Right lung (tissue), 10 donors: ENCODE measurements at places on chromosomes 11 and 22. TPM values are rescaled to one million over a fixed set of nuclear protein-coding genes. Genes with fewer than 3 reads are reported as not detected.
A peak's percentile ranks its signal among the peaks of the same experiment; 100 is the strongest.

Gene JAM3
- 65.9 TPM for polyA plus RNA-seq

Gene STK33
- 25.2 TPM for polyA plus RNA-seq

Gene MRGPRX4
- polyA plus RNA-seq, result not detected

Gene HTR3A
- polyA plus RNA-seq, result not detected

Gene TRIM48
- polyA plus RNA-seq, result not detected

Gene ACTN3
- polyA plus RNA-seq, result not detected

Gene PGA5
- not detected for polyA plus RNA-seq

Gene ANO3
- polyA plus RNA-seq, result 0.69 TPM

Gene TRIM29
- polyA plus RNA-seq, result 0.90 TPM

Gene LAYN
- 17.5 TPM for polyA plus RNA-seq

Gene TMEM45B
- 2.9 TPM for polyA plus RNA-seq

Gene RIMBP3B
- not detected for polyA plus RNA-seq

Gene FREY1
- polyA plus RNA-seq, result 0.23 TPM

Gene HIC2
- polyA plus RNA-seq, result 6.7 TPM

- DNase-seq, result no peak
Measured at GRCh38 chr11:65151331-65151899, 17.1 kb upstream of the SYVN1 start.

GRCh38 chr11:126313826-126314225, 10.0 kb downstream of the DCPS start:
- DNase-seq, result no peak

GRCh38 chr11:90426442-90426841, 203.6 kb upstream of the CHORDC1 start:
- no peak for DNase-seq

DNA sequence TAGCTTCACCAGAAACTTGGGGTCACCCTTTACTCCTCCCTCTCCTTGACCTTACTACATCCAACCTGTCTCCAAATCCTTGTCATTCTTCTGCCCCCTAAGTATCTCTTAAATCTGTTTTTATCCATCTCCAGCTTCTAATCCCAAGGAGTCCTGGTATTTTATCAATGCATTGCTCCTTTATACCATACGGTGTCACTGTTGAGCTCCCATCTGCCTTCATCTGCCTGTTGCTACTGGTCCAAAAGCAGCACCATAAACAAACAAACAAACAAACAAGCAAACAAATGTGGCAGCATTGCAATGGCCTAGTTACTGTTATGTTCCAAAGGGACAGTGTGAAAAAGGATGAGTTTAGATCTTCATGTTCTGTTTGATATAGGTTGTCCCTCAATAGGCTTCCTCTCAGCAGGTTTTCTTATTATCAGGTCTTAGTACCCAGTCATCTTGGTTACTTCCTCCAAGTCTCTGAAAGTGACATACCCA, 34.2 kb downstream of the DNHD1 start:
- DNase-seq, result peak; percentile 68

GRCh38 chr11:102767800-102768199, 12.6 kb downstream of the MMP10 start:
- DNase-seq, result no peak

GRCh38 chr11:88421530-88421929, 84.0 kb upstream of the CTSC start:
- no peak for DNase-seq

DNA sequence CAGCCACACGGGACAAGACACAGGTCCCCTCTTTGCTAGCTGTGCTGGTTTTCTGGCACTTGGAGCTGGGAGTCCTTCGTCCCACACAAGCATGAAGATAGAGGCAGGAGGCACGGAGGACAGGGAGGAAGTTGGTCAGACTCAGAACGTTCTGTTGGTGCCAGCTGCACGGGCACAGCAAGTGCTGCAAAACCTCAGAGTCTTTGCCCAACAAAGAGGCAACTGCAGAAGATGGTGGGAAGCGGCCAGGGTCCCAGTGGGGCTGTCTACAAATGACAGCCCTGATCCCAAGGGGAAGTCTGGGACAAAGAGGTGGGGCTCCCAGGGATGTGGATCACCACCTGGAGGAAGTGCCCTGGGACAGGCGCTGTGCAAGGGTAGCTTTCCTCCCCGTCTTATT, 9.4 kb upstream of the OSM start:
- no peak for DNase-seq

DNA sequence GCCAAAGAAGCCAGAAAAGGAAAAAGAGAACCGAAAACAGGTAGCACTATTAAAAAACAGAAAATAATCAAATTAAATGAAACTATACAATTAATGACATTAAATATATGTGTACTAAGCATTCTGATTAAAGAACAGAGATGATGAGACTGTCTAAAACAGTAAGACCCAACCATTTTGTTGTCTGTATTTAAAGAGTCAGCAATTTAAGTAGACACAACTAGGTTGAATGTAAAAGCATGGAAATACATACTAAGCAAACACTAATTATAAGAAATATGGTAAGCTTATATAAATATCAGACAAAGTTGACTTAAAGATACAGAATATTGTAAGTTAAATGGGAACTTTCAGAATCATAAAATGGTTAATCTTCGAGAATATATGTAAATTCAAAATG, 774.6 kb upstream of the RAG2 start:
- DNase-seq, result no peak

DNA sequence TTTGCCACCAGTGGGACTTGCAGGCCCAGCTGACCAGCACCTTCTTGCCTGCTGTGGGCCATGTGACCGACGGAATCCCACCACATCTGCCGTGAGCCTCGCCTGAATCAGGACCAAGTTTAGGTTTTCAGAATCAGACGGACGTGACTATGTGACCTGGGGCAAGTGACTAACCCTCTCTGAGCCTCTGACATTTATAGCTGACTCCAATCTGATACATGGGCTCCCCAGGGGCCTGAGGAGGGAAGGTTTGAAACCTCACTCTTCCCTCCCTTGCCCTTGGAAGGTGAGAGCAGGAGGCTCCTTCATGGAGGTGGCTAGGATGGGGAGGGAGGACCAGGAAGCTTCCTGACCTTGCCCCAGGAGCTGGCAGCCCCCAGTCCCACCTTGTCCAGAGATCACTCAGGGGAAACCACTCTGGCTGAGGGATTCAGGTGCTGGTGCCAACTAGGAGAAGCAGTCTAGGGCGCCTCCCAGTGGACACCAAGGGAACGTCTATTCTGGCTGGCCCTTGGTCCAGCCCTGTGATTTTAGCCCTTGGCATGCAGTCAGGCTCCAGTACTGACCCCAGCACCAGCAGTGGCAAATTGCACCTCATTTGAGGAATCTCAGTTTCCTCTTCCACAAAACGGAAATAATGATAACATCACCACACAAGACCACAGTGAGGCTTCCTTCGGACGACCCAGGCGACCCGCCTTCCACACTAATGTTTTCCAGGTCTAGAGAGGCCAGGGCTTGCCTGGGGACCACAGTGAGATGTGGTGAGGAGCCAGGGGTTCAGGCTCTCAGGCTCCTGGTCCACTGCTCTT, 47.2 kb upstream of the SYT7 start:
- no peak for DNase-seq

DNA sequence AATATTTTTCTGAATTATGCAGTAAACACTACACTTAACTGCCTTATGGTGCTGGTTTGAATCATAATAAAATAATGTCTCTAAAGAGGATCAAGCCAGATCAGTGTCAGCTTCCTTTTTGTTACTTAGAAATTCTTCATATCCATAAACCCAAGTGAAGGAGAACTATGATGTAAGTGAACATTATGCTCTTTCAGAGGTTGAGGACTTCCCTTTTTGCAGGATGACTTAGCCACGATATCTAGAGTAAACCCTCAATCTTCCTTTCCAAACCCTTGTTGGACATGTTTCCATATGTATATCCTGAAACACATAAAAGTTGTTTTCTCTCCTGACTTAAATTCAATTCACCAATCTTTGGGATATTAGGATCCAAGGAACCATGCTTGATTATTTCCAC, 19.1 kb downstream of the OR8D1 start:
- no peak for DNase-seq

- no peak for DNase-seq
Measured at GRCh38 chr11:63919267-63920125, 2.5 kb upstream of the RCOR2 start.

DNA sequence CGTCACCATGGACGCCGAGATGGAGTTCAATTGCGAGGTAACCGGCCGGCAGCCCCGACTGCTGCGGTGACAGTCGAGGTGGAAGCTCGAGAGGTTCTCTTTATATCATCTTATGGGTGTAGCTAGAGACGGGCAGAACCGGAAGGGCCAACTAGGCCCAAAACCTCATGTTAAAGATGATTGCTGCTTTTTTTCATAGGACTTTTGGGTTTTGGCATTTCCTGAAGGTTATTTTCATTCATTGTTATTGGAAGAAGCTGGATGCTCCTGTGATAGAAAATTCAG, 585 bp downstream of the NF2 start:
- no peak for DNase-seq

GRCh38 chr11:3128356-3129180, 36.5 kb downstream of the OSBPL5 start:
- no peak for DNase-seq

DNA sequence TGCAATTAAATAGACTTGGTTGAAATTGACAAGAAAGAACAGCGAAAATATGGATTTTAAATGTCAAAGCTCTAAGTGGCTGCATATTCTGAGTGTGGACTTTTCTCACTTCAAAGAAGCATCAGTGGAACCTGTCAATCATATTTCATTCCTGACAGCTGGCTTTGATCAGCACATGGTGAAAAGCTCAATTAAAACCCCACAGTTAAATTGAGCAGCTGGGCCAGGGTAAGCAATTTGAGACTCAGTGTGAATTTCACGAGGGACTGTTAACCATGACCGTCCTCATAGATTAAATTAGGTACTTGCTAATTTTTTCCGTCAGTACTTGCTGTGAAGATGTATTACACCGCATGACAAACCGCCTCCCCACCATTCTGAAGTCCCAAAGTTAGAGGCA, 11.0 kb upstream of the OR10D3 start:
- no peak for DNase-seq

- DNase-seq, result no peak
Measured at GRCh38 chr11:75100314-75100713, 3.6 kb upstream of the OR2AT4 start.

GRCh38 chr11:74024261-74025029, 15.6 kb upstream of the UCP3 start:
- peak; percentile 67 for DNase-seq

DNA sequence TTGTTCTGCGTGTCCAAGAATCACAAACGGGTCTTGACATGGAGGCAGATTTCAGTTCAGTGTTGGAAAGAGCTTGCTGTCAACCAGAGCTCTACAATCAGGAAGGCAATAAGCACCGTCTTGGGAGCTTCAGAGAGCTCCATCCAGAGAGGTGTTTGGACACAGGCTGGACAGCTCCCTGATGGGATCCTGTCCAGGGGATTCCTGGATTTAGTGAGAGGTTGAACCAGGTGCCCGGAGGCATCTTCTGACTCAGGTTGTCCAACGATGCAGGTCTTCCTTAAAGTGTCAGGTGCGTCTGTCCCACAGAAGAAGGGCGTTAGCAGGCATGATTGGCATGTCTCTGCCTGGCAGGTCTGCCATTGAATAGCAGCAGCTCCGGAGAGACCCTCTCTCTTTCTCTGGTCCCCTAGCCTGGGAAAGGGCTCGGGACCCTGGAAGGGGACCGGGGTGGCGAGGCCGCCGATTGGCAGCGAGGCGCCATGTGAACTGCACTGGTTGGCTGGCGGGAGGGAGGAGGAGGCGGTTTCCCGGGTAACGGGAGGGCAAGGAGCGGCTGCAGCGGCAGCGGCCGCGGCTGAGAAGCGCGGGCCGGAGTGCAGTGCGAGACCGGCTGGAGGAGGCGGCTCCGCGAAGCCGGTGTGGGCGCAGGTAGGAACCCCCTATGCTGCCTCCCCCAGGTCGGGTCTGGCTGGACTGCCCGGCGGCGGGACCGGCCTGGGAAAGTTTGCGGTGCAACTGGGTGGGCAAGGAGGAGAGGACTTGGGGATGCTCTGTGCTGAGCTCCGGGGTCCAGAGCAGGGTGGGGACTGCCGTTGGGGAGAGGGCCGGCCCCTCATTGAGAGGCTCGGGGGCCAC, 104.1 kb upstream of the E2F8 start:
- DNase-seq, result no peak

DNA sequence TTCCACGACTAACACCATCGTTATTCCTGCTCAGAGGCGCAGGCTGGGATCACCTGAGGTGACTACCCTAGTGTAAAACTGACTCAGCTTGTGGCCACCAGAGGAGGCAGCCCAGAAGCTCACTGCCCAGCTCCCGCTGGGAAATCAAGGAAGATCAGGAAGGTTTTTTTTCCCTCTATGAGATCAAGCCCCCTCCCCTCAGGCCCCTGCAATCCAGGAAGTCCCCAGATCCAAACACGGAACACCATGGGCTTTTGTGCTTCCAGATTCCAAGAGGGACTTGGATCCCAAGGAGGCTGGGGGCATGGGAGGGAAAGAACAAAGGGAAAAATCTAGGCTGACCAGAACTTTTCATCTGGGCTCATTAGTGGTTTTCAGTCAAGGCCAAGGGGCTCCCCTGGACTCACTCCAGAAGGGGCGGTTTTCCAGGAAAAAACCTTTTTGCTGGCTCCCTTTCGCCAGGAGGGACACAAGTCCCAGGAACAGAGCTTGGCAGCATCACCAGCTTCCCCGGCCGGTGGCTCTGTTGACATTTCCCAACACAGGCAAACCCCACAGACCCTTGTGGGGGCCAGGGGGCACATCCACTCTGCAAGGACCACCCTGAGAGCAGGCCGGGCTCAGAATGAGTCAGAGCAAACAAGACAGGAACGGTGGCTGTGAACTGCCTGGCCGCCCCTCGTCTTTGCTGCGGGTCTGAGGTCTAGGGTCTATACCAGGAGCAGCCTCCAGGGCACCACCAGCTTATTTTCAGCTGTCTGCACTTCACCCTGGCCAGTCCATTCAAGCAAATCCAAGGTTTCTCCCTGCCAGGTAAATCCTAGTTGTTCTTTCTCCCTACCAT, 36.8 kb downstream of the MYH9 start:
- DNase-seq, result no peak

GRCh38 chr11:60357771-60358170, 20.6 kb upstream of the MS4A7 start:
- no peak for DNase-seq

DNA sequence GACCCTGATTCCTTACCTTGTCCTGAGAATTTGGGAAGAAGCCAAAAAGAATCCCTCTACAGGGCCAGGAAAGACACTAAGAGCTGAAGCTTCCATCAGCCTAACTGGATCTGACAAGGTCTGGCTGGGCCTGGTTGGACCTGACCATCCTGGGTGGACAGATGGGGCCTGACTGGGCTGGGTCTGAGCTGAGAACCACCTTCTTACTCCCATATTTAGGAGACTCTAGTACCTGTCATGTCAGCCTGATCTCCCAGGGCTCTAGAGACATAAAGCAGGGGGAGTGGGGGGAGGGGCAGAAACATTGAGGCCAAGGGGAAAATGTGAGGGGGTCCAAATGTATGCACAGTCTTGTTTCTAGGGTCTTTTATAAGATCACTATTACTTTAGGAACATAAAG, 129.9 kb downstream of the BUD13 start:
- no peak for DNase-seq

DNA sequence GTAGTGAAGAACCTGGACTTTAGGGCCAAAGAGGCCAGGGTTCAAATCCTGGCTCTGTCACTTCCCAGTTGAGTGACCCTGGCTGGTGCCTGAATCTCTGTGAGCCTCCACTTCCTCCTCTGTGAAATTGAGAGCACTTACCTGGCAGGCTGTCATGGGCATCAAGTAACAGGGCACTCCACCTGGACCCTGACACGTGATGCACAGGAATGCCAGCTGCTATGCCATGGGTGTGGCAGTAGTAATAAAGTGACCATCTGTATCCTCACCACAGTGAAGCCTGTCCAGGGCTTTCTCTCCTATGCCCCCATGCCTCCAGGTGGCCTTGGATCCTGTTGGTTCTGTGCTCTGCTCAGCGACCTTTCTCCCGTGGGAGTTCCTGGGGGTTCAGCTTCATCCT, 29.8 kb upstream of the PPP6R3 start:
- no peak for DNase-seq

GRCh38 chr22:31917227-31917921, 27.0 kb upstream of the YWHAH start:
- no peak for DNase-seq
